Fibroblast of skin of right biceps (primary cell): ENCODE measurements at places on chromosomes 3 and 15.

DNA sequence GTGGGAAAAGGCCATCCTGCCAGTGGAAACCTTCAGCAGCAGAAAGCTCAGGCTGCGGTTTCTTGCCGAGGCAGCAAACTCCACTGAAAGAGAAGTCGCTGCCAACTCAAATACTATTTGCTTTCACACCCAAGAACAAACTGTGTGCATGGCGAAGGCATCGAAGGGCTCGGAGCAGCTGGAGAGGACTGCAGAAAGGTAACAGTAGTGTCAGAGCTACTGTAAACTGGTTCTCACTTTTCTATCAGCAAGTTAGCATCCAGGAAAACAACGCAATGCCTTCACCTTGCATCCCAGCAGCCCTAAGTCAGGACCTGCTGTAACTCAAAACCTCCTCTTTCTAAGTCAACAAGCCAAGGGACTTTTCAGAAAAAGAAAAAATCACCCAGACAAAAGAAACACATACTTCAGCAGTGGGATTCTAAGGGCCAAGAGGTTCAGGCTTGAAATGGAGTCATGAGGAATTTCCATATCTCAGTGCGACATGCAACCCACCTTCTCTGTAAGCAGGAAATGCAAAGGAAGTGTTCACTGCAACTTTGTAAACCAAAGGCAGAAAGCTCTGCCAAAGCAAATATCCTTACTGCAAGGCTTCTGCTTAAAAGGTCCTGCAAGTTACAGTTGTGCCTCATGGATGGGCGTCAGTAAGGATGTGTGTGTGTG lies 193.5 kb downstream of the FOXP1 start:
- peak; percentile 34 for DNase-seq

GRCh38 chr15:74060251-74060650 lies 22.1 kb downstream of the GOLGA6A start:
- no peak for DNase-seq

GRCh38 chr15:62026487-62027262 lies 33.6 kb downstream of the VPS13C start:
- no peak for DNase-seq

GRCh38 chr3:112634786-112635541 lies 6.0 kb downstream of the CCDC80 start:
- DNase-seq, result no peak

DNA sequence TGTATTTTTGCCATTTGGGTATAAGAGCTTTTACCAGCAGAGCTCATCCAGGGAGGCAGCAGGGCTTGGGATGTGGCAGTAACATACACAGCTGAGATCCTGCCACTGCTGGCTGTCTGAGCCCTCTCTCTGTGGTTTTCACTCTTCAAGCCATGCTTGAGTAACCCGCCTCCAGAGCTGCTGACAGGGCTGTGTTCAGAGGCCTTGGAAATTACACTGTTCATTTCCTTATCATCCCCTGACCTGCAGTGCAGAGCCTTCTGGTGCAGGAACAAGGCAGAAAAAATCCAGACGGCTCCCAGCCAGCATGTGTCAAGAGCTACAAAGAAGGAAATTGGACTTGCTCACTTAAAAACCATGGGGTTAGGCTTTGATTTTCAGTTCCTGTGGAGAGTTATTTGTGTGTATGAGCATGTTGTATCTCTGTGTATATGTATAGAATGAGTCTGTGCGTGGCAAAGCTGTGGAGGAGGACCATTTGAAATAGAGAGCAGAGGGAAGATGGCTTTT lies 47.0 kb downstream of the ZNF609 start:
- DNase-seq, result peak; percentile 77

DNA sequence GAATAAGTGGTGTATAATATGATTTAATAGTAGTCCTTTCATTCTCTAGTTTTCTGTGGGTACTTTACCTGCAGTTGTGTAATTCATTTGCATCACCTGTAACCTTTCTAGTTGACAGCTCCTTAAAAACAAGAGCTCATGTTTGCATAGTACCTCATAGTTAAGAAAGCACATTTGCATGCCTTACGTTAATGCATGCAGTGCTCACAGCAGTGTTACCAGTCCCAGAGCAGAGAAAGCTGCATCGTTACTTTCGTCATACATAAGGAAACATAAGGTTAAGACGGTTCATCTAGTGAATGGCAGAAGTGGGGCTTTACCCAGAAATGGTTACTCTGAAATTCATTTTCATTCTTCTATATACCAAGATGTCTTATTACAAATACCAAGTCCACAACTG lies 111.3 kb downstream of the AKAP13 start:
- DNase-seq, result no peak

- no peak for DNase-seq
Measured at GRCh38 chr3:113263778-113264177, 52.4 kb downstream of the BOC start.

- no peak for DNase-seq
Measured at GRCh38 chr15:70275461-70276138, 177.9 kb upstream of the TLE3 start.

GRCh38 chr3:37942646-37943045 lies 47.9 kb upstream of the VILL start:
- no peak for DNase-seq

DNA sequence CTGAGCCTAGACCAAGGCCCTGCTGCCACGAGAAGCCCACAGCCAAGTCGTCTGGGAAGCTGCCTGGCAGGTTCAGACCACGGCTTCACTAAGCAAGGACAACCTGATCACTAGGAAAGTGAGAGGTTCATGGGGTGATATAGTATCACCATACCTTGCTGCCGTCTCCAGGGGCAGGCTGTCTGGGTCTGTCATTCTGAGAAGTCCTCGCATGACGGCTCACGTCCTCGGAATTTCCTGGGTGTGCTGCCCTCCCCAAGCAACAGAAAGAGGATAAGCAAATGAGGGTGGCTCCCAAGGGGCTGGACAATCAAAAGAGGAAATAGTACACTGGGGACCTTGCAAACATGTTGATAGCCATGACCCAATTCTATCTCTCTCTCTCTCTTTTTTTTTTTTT lies 207.4 kb upstream of the IGF1R start:
- no peak for DNase-seq

- DNase-seq, result peak; percentile 38
Measured at GRCh38 chr3:189698811-189699210, 67.6 kb downstream of the TP63 start.

GRCh38 chr15:77409259-77410156 lies 10.4 kb downstream of the PEAK1 start:
- peak; percentile 9 for DNase-seq

- no peak for DNase-seq
Measured at GRCh38 chr3:194554473-194555123, 67.8 kb upstream of the ATP13A3 start.

DNA sequence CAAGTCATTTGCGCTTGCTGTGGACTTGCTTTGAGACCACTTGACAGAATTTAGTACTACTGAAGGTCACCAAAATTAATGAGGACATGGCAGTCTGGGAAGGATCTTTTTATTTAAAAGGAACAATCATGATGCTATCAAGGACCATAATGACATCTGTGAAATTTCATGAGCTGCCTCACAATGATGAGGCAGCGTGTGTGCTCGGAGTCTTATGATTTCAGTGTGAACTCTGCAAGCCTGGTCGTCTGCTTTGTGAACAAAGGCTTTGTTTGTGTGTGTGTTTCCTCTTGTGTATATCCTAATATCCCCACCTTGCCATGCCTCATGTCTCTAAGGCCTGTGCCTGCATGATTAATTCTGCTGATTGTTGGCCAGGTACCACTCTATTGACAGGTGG lies 46.7 kb downstream of the RAD54L2 start:
- no peak for DNase-seq

GRCh38 chr15:57752436-57752835 lies 45.9 kb downstream of the POLR2M start:
- DNase-seq, result no peak

DNA sequence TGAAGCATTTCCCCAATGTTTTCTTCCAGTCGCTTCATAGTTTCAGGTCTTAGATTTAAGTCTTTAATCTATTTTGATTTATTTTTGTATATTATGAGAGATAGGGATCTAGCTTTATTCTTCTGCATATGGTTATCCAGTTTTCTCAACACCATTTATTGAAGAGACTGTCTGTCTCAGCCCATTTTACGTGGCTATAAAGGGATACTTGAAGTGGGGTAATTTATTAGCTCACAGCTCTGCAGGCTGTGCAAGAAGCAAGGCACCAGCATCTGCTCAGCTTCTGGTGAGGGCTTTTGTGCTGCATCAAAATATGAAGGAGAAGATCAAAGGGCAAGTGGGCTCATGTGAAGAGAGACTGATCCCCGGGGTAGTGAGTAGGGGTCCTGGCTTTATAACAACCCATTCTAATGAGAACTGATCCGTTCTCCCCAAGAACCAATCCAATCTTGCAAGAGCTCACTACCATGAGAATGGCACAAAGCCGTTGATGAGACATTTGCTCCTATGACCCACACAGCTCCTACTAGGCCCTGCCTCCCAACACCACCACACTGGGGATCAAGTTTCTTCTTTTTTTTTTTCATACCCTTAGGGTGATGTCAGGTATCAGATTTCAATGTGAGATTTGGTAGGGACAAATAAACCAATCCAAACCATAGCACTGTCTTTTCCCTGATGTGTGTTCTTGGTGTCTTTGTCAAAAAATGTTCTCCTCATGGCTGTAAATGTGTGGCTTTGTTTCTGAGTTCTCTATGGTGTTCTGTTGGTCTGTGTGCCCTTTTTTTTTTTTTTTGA lies 63.2 kb downstream of the IQGAP1 start:
- DNase-seq, result peak; percentile 80

- peak; percentile 94 for DNase-seq
Measured at GRCh38 chr15:100764778-100765466, 114.7 kb upstream of the ALDH1A3 start.

- no peak for DNase-seq
Measured at GRCh38 chr3:127006781-127007436, 24.0 kb downstream of the PLXNA1 start.

GRCh38 chr15:73959012-73959581 lies 32.8 kb downstream of the LOXL1 start:
- DNase-seq, result no peak

GRCh38 chr15:66287461-66288057 lies 5.8 kb upstream of the DIS3L start:
- DNase-seq, result peak; percentile 37

DNA sequence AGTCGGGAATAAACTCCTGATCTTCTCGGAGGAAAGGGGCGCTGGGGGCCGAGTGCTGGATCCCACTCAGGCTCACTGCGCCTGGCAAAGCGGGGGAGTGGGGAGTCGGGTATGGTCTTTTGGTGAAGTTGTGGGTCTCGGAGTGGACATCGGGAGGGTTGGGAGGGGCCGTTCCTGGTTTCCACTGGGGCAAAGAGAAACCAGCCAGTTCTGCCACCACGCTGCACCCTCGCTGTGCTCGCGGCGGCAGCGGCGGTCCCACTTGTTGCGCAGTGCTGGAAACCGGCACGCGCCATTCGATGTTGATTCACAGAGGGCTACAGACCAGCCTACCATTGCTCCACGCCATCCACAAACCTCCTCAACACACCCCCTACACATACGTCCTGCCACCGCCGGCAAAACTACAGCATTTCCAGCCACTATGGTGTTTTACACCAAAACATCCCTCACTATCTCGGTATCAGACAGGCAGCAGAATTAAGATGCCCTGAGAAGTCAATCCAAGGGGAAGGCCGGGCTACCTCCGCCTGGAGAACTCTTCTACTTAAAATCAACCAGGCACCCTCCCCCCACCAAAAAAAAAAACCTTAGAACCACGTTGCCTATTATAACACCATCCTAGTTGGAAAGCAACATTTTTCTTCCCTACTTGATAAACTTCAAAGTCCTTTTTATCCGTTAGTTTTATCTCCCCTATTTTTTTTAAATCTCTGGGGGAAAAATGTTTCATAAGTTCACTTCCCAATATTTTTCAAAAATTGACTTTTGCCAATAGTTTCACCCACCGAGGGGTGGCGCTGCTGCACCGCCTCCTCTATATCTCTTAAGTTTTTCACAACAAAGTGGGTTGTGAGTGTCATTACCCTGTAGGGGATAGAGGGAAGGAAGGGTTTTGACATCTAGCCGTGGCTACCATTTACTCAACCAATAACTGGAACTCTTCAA lies 3.6 kb downstream of the BCL6 start:
- DNase-seq, result peak; percentile 80

DNA sequence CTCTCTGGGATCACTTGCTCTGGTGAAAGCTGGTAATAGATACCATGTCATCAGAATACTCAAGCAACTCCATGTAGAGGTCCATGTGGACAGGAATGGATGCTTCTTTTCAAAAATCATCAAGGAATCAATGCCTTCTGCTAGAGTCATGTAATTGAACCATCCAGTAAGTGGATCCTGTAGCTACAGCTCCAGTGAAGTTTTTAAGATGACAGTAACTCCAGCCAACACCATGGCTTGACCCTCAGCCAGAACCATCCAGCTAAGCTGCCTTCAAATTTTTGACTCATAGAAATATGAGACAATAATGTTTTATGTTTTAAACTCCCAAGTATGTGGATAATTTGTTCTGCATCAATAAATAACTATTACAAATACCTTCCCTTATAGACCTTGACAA lies 923.7 kb downstream of the EPHA3 start:
- no peak for DNase-seq

DNA sequence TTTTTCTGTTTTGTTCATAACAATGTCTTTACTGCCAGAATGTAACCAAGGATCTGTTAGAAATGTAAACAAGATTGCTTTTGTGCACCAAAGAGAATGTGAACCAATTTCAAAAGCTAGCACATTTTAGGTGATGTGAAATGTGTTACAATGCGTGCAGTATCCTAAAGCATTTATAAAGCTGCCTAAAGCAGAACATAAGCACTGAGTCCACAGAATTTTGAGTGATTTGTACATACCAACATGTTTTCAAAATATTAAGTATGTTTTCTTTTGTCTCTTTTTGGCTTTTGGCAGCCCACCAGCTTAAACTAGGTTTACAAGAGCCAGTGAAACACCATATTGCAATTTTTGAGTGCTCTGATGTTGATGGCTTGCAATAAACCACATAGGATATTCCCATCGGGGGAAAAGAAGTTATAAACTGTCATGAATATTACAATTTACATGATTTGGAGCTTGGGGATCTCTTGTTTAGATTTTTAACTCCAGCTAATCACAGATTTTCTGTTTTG lies 364.0 kb downstream of the ZIC1 start:
- DNase-seq, result peak; percentile 22

DNA sequence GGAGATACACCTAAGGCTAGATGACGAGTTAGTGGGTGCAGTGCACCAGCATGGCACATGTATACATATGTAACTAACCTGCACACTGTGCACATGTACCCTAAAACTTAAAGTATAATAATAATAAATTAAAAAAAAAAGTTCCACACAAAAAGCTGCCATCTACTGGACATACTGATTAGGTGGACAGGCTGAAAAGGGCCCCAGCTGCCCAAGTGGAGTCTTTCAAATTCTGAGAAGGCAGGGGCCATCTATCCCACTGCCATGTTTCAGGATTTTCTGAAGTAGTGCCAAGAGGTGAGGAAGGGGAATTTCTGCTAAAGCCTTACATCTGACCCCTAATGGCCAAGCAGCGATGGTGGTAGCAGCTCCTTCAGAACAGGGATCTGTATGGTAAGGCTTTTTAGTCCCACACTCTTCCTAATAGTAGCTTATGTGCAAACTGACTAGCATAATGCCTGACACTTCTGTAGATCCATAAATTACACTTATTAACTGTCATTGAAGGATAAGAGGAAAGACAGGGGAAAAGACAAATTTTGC lies 7.7 kb downstream of the FSTL1 start:
- DNase-seq, result no peak
